ENCODE measurements at places on chromosomes 4 and X.
A peak's percentile ranks its signal among the peaks of the same experiment; 100 is the strongest.

- no peak for DNase-seq
These were observed 113.9 kb downstream of the CT47B1 start for GRCh38 chrX:120761810-120762209.

- DNase-seq: no peak
These were observed 456.8 kb downstream of the PRR32 start for GRCh38 chrX:127276326-127276725.

DNA sequence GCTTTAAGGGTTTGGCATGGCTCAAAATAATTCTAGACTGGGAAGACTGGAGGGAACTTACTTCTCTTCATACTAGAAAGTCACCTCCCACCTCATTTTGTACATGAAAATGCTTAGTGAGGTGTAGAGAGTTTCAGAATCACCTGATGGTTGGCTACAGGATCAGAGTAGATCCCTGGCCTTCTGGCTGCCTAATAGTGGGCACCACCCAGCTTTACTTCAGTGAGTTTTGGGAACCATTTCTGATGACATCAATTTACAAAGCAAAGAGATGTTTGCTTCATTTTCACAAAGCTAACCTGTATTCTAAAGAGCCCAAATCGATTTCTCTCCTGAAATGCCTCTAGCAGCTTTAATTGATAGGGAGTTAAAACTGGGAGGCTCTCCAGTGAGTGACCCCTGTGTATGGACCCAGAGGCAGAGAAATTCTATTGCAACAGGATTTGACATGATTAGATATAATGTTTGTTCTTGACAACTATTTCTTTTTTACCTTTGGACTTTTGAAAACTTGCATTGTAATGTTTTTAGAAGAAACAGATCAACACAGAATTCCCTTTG lies 180.5 kb downstream of the PTTG2 start:
- no peak for DNase-seq

DNA sequence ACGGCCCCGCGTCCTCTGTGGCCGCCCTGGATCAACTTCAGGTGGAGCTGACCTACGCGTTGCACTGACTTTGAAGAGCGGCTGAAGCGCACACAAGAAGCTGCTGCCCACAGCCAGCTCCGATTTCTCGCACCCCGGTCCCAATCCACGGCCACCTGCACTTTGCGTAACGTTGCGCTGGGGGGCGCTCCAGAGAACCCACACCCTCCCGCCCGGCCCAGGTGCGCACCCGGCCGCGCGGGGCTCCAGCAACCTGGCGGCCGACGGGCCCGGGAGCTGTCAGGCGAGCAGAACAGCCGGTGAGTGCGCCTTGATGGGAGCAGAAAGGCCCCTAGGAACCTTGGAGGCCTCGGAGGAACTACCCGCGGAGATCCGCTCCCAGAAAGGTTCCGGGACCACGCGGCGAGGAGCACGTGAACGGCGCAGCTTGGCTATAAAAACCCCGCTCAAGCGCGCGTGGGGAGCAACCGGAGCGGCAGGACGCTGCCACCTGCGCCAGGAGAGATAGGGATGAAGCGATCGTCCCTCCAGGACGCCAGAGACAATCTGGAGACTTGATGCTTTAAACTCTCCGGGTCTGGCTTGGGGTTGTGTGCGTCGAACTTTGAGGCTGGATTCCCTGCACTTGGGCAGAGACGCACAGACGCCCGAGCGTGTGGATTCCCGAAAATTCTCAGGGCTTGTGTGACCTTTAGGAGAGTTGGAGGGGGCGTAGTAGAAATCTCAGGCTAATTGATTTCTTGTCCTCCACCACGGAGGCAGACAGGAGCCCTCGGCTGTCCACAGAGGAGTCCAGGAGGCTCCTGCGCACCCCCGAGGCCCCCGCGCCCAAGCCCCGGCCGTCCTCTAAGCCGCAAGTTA lies 591 bp upstream of the NWD2 start:
- no peak for DNase-seq

DNA sequence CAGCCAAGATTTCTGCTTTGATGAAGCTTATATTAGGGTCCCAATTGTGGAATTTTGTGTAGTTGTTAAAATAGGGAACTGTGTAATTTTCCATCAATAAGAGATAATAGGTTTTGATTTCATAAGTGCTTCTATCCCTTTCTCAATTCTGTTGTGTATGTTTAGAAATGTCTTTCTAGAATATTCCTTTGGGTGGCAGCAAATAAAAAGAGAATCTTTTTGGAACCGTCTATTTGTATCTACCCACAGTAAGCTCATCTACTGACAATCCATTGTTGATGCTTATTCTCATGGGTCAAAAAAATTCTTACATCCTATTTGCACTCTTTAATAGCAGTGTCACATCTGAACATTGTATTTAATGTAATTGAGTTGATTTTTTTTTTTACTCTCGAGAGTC lies 61.7 kb downstream of the TMA16 start:
- no peak for DNase-seq

DNA sequence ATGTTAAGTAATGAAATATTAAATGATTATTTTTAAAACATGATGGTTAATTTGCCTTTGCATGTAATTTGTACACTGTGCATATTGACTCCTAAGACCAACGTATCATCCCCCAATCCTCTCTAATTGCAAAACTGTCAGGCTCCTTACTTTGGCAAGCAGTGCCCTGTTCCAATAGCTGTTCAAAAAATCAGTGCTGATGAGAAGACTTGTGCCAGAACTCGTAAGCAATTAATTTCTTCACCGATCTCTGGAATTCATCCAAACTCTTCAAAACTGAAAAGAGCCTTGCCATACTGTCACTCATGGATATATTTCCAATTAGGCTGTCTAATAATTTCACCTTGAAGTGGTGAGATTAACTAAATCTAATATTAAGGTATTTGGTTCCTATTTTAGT lies 493.9 kb upstream of the NDST4 start:
- DNase-seq: no peak

GRCh38 chr4:38757945-38758600 lies 24.7 kb downstream of the TLR10 start:
- DNase-seq: no peak

DNA sequence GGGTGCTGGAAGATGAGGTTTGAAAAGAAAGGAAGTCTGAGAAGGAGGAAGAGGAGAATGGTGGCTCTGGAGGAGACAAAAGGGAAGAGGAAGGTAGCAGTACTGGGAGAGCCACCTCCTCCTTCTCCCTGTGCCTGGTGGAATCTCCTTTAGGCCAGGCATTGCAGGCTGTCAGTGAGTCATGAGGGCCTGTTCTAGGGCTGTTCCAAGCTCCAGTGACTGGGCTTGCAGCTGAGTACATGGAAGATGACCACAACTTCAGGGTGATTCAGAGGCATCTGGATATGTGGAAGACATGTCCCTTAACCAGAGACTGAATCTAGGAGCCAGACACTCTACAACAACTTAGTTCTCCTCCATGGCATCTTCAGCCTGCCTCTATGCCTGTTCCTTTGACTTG lies 107.8 kb downstream of the EFNB1 start:
- peak; percentile 61 for DNase-seq

- DNase-seq: no peak
These were observed 156.1 kb downstream of the GRXCR1 start for GRCh38 chr4:43048570-43048969.

DNA sequence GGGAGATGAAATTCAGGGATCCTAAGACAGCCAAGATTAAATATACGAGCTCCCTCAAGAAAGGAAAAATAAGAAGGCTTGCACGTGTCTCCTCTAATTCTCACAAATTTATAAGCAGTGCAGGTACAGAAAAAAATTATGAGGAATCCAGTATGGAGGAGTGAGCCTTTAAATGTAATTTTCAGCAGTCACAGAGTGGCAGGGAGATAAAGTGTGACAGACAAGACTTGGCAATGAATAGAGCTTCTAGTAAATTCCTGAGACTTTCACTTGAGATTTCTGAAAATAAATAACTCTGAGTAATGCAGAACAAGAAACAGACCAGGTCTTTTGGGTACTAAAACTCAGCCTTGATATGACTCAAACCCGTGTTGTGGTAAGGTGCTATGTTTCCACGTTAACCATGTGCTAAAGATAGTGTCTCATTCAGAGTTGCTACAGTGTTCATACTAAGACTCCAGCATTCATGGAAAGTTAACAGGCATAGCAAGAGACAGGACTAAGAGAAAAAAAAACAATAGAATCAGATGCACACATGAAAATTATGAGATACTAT lies 119.8 kb downstream of the SPOCK3 start:
- DNase-seq: no peak

DNA sequence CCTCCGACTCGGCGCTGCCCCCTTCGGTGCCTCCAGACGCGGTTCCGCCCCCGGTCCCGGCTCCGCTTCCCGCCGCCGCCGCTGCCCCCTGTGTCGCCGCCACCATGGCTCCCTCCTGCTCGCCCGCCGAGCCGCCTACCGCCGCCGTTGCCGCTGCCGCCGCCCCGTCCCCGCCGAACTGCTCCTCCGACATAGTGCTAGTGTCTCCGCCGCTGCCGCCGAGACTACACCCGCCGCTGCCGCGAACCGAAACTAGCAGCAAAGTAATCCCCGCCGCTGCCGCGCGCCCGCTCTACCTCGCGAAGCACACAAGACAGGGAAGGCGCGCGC lies 340 bp downstream of the HNRNPD start:
- no peak for DNase-seq

- peak; percentile 51 for DNase-seq
These were observed 92.3 kb downstream of the RLIM start for GRCh38 chrX:74521961-74522751.

DNA sequence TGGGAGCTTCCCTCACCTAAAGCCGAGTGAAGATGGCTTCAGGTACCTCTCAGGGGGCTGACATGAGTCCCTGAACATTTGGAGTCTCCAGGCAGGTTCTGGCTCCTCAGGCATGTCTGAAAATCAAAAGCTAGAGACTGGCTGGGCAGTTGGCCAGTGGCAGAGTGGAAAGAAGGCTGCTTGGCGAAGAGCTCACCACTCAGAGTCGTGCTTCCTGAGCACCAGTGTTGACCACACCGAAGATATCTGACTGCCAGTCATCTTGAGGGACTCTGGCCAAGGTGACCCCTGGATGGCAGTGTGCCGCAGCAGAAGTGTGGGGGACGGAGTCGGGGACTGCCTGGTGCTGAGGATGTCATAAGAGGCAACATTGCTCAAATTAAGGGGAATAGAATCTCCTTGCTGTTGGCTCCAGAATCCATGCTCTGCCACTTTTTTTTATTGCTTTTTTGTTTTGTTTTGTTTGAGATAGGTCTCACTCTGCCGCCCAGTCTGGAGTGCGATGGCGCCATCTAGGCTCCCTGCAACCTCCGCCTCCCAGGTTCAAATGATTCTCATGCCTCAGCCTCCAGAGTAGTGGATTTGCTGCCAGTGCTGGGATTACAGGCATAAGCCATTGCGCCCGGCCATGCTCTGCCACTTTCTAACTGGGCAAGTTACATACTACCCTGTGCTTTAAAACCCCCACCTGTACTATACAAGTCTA lies 172.5 kb upstream of the GATB start:
- DNase-seq: no peak

DNA sequence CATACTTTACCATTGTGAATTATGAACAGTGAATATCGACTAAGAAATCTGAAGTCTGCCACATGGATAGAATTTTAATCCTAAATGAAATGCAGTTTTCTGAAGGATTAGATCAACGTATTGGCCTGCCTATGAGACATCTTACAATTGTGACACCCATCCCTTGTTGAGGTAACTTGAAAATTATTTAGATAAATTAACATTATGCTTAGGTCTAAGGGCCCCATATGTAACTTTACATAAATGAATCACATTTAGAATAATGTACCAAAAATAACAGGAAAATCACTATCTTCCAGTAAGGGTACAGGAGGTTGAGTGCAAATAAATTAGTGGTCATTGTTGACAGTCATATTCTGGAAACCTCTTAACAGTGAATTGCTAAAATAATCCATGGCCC lies 13.5 kb downstream of the XAGE5 start:
- no peak for DNase-seq

GRCh38 chr4:3237712-3238560 lies 11.0 kb upstream of the MSANTD1 start:
- no peak for DNase-seq

GRCh38 chr4:181083757-181084361 lies 1159.3 kb upstream of the TENM3 start:
- no peak for DNase-seq

DNA sequence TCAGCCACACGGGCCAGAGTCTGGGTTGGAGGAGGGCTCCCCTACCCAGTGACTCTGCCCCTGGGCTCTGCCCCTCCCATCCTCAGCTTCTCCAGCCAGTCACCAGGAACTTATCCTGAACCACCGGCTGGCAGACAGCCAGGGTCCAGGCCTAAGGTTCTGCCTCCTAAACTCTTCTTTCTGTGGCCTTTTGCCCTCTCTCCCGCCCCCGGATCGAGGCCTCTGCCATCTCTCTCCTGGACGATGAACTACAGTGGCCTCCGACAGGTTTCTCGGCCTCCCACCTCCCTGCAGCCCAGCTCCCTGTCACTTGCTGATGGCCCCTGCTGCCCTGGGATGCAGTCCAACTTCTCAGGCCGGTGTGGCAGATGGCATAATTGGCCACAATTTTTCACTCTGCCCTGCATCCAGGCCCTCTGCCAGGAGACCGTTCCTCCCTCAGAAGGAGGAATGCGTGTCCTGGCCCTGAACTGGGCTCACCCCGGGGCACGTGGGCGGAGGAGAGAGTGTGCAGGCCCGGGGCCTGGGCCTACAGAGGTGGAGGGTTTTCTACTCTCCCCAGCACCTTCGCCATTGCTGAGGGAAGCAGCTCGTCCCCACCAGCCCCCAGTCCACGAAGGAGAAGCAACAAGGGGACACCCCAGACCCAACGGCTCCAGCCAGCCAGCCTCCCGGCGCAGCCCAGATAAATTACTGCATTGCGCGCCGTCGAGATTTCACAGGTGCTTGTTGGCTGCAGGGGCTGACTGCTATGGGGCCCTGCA lies 81.9 kb upstream of the LRPAP1 start:
- peak; percentile 40 for DNase-seq

DNA sequence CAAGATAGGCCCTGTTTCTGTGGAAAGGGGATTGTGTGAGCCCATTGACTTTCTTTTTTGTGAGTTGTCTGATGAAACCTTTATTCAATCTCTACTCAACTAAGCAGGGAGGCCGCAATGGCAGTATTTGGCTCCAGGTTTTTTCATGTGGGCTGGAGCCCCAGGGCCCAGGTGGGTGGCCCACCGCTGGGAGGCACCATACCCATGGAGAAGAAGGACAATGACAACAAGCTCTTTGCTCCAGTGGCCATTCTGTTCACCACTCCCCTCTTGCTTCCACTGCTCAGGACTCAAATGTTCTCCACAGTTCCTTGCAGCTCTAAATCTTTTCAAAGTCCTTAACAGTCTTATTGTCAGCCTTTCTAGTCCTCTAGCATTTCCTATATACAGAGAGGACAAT lies 54.1 kb downstream of the HOPX start:
- DNase-seq: no peak

GRCh38 chrX:21373637-21374162 lies 518 bp upstream of the CNKSR2 start:
- peak; percentile 2 for DNase-seq

DNA sequence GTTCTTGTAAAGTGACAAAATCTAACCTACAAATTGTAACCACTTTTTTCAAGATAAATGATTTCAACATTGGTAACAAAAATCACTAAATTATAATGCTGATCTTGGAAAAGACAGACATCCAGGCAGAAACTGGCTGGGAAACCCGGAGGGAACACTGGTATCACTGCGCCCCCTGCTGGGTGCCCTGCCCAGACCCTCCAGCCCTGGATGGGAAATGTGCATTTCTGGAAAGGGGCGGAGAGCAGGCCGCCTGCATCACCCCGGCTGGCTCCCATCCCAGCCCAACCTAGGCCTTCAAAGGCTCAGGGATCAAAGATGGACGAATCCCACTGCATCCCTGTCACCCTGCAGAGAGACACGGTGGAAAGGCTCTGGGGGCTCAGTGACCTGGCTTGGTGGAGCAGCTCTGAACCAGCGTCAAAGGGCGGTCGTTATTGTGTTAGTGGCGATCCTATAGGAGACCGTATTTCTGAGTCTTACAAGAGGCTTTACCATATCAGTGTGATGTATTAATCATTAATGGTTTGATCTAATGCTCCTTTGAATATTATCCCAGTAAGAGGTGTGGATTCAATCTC lies 37.3 kb downstream of the ACOX3 start:
- DNase-seq: peak; percentile 51
